Lower leg skin (tissue), 4 donors: ENCODE measurements at places on chromosomes 7 and 10. TPM values are rescaled to one million over a fixed set of nuclear protein-coding genes. Genes with fewer than 3 reads are reported as not detected.

- peak; percentile 65 for DNase-seq
Measured at GRCh38 chr7:44587843-44588711, 6.0 kb upstream of the TMED4 start.

Gene GPR26
- total RNA-seq: not detected

Gene SH2B2
- 28.6 TPM for total RNA-seq

- no peak for DNase-seq
Measured at GRCh38 chr7:137386966-137387365, 43.4 kb upstream of the PTN start.

GRCh38 chr7:90666186-90666585 is 70.1 kb downstream of the CDK14 start:
- DNase-seq: no peak

Gene AUTS2
- 39.9 TPM for total RNA-seq

GRCh38 chr10:111830359-111830758 is 353.2 kb downstream of the GPAM start:
- DNase-seq: no peak
